ENCODE measurements at places on chromosomes 2 and 18.

DNA sequence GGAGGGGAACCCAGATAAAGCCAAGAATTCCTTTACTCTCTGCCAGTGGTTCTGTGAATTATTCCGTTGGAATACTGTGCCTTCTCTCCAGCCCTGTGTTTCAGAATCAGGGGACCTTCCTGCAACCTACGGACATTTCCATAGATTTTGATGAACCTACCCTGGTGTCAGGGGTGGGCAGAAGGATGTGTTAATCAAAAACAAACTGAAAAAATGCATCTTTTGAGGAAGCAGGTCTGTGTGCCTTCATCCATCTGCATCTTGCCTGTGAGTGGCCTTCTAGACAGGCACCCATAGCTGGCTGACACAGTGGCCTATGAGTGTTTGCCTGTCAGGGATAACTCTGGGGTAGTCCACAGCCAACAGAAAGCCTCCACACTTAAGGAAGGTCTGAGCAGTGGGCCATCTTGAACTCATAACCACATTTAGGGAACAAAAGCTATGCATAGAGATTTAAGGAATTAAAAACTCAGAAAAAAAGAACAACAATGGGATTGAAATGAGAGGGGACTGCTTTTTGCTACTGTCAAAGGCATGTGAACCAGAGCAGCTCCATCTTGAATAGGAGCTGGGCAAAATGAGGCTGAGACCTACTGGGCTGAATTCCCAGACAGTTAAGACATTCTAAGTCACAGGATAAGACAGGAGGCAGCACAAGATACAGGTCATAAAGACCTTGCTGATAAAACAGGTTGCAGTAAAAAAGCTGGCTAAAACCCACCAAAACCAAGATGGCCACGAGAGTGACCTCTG, 45.9 kb upstream of the ITGA6 start:
- no peak for DNase-seq

DNA sequence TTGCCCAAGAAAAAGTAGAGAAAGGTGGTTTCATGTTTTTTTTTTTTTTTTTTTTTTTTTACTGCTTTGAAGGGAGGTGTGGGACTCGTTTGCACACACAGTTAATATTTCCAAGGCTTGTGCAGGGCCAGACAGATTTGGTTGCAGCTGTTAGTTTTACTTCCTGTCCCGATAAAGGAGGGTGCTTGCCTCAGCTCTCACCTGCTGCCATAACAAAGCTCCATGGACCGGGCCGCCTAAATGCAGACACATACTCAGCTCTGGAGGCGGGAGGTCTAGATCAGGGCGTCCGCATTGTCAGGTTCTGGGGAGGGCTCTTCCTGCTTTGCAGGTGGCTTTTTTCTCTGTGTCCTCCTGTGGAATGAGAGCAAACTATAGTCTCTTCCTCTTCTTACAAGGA, 69.9 kb downstream of the ODC1 start:
- no peak for DNase-seq

DNA sequence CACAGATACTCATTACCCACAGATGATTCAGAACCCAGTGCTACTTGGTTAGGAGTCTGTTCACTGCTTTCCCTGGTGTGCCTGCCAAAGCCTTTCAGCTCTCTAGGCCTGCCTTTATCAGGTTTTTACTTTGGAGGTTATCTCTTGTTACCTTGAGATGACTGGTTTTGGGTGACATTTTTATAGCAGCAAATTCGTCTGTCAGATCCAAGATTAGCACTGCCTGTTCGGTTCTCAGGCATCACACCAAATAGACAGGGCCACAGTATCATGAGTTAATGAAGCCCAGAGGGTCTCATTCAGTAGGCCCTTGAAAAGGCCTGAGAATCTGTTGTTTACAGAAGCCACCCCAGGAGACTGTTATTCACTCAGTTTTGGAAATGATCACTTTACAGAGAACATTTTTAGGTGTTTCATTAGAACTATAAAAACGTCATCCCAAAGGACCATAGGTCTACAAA, 121.2 kb downstream of the OSBPL6 start:
- no peak for DNase-seq

DNA sequence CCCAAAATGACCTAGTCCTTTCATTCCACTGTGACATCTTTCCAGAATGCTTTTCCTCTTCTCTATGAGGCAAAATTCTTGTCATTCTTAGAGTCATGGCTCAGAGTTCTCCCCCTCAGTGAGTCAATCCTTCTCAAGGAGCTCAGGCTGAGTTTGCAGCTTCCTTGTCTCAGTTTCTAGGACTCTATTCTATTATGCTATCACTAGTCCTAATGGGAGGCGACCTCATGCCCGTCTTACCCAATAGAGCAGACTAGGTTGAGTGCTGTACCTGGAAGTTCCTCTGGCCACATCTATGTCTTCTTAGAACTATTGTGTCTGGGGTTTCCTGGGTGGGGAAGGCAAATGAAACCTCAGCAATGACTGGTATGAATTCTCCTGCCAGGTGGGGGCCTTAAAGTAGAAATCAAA, 51.5 kb downstream of the HAUS1 start:
- DNase-seq = no peak

DNA sequence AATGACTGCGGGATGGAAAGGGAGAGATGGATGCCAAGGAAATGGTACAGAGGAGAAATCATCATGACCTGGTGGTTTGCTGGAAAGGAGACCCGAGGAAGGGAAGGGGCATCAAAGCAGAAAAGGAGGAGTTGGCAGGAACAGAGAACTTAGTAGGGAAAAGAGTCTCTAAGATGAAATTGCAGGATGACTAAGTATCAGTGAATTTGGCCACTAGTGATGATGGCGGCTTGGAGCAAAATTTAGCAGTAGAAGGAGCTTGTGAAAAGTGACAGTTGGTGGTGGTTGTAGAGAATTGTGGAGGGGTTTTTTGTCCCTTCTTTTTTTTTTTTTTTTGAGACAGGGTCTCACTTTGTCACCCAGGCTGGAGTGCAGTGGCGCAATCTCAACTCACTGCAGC, 10.1 kb downstream of the METAP1D start:
- no peak for DNase-seq

- no peak for DNase-seq
These were observed 1230.2 kb upstream of the ZEB2 start for GRCh38 chr2:145750144-145750543.

- no peak for DNase-seq
These were observed 5.3 kb upstream of the IL18R1 start for GRCh38 chr2:102350137-102350793.

DNA sequence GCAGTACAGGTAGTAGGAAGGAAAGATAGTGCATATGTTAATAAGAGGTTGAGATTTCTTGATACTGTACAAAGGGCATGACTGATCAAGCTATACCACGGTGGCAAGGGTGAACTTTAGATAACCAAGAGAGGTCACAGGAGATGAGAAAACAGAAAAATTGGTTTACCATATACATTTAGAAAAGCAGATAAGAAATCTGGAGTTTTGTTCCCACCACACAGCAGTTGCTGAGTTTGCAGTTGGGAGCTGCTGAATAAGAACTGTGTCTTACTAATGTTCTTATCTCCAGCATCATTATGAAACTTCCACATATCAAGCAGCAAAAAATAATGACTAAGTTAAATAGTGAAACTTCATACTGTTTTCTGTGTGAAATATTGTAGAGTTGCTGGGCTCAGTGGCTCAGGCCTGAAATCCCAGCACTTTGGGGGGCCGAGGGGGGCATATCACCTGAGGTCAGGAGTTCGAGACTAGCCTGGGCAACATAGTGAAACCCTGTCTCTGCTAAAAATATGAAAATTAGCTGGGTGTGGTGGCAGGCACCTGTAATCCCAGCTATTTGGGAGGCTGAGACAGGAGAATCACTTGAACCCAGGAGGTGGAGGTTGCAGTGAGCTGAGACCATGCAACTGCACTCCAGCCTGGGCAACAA, 12.0 kb upstream of the IMPACT start:
- DNase-seq = no peak

GRCh38 chr2:136207030-136207623, 89.2 kb upstream of the CXCR4 start:
- DNase-seq = no peak

DNA sequence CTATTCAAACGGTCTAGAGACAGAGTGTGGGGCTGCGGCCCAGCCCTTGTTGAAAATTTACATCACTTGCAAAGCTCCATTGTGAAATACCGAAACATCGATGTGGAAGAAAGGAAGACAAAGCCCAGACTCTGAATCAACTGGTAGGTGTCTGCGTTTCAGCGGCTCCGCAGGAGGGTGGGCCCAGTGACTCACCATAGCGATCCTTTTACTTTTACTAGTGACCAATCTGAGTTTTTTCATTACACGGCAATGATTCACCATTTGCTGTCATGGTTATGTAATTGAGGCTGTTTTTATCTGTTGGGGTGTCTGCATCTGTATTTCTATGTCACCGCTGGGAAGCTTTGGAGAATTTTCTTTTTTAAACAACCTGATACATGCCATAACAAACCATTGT, 66.6 kb upstream of the ODC1 start:
- no peak for DNase-seq

DNA sequence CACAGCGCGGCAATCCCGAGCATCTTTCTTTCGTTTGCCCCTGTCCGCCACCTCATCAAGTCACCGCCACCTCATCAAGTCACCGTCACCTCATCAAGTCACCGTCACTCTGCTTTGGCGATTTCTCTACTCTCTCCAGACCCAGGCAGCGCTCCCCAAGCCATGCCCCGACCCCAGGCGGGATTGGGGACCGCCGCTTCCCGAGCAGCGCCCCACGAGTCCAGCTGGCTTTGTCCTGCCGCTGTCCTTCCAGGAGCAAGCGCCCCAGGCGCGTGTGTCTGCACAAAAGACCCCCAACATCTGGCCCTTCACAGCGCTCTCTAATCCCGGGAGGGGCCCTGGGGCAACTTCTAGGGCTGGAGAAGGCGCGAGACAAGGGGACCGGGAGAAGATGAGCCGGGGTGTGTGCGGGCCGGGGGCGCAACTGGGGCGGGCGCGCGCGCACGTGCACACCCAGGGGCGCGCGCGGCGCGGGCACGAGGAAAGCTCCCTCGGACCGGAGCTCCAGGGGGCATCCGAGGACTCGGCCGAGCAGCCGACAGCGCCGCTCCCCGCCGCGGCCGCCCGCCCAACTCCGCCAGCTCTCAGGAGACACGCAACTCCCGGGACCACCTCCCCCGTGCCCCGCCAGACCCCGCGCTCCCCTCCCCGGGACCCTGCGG, 633 bp upstream of the RNF152 start:
- DNase-seq = peak; percentile 71

DNA sequence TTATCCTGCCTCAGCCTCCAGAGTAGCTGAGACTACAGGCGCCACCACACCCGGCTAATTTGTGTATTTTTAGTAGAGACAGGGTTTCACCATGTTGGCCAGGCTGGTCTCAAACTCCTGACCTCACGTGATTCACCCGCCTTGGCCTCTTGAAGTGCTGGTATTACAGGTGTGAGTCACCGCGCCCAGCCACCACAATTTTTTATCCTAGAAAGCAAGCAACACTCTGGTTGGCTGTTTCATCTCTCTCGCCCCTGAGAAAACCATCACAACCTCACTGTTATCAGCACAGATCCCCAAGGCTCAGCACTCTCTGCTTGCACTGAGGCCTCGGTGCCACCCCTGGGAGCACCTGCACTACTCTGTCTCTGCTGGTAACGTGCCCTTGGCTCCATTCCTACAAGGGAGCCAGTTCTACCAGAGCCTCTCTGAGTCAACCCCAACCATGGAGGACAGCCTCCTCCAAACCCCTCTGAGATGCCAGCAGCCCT, 134.8 kb upstream of the AGAP1 start:
- no peak for DNase-seq

DNA sequence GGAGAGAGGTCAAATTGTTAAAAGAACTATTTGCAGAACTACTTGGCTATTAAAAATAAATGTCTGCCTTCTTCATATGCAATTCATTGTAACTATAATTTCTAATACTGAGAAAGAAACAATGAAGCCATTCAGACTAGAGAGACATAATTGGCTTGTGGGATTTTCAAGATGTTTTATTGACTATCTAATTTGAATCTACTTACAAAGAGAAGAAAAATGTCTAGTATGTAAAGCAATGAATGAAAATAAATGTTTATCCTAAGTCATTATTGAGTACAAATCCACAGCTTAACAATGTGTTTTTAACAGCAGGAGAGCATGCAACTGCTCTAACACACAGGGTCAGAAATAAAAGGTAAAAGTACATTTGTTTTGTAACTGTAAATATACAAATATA, 19.2 kb downstream of the RMP24 start:
- no peak for DNase-seq

GRCh38 chr18:63144748-63145147, 174.8 kb downstream of the BCL2 start:
- DNase-seq = no peak

DNA sequence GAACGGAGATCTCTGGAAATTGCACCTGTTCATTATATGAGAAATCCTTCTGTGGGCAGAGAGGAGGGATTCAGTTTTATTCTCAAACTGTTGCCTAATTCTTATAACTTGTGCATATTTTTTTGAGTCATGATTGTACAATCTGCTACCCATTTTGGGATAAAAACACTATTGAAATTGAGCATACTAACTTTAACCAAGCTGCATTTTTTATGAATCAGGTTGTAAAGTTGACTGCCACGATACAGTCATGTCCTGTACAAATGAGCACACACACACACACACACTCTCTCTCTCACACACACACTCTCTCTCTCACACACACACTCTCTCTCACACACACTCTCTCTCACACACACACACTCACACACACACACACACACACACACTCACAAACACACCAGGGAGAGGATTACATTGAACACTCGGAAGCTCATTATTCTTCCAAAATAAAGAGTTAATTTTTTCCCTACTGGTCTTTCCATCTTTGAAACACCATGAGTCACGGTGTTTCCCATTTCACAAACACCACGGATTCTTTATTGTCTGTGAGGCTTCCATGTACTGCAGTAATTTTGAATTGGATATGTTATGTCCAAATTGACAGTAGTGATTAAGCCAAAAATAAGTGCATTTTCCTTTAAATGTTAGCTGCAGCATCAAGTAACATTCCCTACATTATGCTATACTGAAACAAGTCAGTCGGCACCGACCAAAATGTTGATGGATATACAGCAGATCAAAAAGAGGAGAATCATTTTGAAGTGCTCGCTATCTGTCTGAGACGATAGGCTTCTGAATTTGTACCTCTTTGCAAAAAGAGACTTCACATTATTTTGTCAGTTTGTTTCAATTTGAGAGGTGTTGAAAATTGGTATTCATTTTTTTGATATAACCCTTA, 216.9 kb downstream of the ARHGAP15 start:
- no peak for DNase-seq

DNA sequence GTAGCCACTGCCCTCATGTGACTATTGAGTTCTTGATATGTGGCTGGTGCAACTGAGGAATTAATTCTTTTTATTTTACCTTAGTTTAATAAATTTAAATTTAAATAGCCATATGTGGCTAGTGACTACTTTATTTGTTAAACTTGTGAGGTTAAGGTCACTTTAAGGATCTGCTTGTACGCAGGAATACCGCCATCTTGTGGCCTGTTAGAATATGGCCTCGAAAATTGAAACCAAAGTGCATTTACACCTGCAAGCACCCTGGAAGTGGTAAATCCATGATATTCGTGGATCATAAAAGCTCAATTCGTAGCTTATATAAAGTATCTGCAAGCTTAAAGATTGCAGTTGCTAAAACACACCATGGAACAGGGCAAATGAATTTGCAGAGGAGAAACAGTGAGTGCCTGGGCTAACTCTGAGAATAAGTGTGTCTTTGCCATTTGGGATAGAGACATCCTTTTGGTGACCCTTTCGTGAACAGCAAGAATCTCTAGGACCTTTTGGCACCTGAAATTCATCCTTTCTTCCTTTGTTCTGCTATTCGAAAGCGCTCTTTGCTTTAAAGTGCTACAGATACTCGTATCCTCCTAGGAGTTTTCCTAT, 59.9 kb upstream of the REG3A start:
- DNase-seq = no peak
